ENCODE measurements at places on chromosomes 1 and 21. TPM values are rescaled to one million over a fixed set of nuclear protein-coding genes. Genes with fewer than 3 reads are reported as not detected.
A peak's percentile ranks its signal among the peaks of the same experiment; 100 is the strongest.

GRCh38 chr1:171817511-171818265, 23.6 kb upstream of the DNM3 start:
- no peak for DNase-seq

GRCh38 chr1:175427625-175428024, 235.0 kb upstream of the KIAA0040 start:
- DNase-seq = no peak

DNA sequence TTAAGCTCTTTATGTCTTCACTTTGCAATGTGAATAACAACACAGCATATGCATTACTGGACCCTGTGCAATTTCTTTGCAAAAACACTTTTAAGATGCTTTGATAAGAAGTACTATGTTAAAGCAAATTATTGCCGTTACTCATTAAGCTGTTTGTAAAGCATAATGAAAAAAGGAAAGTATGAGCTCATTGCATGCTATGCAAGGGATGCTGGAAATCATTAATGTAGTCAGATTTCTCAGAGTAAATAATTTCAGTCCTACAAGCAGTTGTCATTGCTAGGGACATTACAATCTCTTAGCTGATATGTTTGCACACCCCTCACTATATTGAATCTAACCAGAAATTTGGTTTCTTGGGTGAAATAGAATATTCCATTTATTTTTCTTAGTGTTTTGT, 982.5 kb upstream of the ADGRL2 start:
- DNase-seq = no peak

DNA sequence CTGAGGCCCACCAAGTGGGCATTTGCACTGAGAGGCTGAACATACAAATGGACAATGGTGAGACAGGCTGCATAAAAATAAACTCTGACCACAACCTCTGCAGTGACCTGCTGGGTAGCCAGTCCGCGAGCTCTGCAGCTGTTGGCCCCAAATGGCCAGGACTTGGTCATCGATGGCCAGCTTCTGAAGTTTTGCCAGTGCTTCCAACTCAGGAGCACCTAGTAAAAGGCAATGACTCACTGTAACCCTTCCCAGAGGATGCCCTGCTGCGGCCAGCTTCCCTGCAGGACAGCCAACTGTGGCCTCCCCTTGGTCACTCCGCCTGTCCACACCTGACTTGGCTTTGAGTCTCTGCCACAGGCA, 185.4 kb downstream of the DYRK1A start:
- no peak for DNase-seq

DNA sequence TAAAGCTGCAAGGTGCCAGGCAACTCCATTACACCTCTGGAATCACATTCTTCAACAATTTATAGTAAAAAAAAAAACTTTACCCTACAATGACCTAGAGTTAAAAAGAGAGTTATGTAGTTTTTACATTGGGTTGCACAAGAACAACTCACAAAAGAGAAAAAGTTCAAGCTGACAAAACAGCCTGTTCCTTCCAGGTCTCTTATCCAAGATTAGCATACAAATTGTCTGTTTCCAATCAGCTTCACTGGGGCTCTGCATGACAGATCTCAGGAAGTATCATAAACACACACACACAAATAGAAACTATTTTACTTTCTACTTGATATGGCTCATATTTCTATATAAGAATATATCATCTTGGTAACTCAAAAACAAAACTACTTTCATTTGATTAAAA, 154.6 kb downstream of the PCNX2 start:
- no peak for DNase-seq

- DNase-seq = no peak
Observed at GRCh38 chr1:21468599-21468998, 28.7 kb downstream of the NBPF3 start.

GRCh38 chr1:21077085-21077484, 99.6 kb downstream of the EIF4G3 start:
- no peak for DNase-seq

- no peak for DNase-seq
Observed at GRCh38 chr21:33975548-33976081, 60.0 kb upstream of the ATP5PO start.

- DNase-seq = no peak
Observed at GRCh38 chr1:200530623-200531261, 89.8 kb downstream of the KIF14 start.

DNA sequence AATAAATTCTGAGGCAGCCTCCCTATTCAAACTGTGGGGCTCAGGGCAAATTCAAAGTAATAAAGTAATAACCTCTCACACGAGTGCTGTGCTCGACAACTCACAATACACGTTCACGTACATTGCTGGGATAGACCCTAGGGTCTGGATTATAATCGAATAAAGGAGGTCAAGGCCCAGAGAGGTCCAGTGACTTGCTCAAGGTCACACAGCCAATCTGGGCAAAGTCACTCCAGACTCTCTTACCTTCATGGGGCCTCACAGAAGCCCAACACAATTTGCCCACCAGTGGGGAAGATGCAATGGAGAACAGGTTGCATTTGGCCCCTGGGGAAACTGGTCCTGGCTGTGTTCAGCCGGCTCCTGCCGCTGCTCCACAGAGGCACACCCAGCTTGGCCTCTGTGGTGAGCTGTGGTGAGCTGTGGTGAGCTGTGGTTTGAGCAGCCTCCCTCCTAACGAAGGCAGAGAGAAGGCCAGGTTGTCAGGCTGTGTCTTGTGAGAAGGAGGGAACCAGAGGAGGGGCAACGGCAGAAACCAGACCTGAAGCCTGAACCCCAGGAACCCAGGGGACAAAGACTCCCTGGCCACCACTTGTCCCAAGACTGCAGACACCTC, 35.1 kb downstream of the NUAK2 start:
- DNase-seq = no peak

- DNase-seq = no peak
Observed at GRCh38 chr1:245512181-245512888, 357.6 kb downstream of the KIF26B start.

GRCh38 chr1:86064899-86065298, 91.7 kb downstream of the COL24A1 start:
- no peak for DNase-seq

GRCh38 chr21:43866659-43867331, 1.8 kb downstream of the AGPAT3 start:
- DNase-seq = no peak

- DNase-seq = no peak
Observed at GRCh38 chr21:38081708-38082107, 165.5 kb upstream of the KCNJ6 start.

DNA sequence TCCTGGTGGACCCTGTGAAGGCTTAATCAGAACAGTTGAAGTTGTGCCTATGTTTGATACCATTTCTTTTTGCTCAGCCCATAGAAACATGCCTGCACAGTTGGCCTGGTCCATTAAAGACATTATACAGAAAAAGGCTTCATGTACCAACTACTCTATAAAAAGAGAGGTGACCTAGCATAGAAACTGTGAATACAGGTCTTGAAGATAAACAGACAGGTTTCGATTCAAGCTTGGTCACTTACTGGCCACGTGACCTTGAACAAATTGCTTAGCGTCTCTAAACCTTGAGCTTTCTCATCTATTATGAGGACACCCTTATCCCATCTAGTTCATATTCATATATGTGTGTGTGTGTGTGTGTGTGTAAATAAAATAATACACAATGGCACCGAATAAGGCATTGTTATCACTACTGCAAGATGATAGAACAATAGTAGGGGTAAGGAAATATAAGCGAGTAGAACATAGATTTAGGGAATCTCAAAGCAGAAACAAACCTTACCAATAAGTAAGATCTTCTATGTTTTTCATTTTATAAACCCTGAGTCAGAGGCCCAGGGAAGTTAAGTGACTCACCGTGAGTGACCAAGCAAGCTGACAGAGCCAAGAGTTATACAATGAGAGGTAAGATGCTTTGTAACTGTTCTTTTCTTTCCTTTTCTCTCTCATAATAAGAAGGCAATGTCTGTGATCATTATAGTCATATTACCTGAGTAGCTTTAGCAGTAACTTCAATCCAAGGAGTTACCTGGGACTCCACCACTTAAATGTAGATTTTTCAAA, 476.8 kb upstream of the DEPDC1 start:
- no peak for DNase-seq

- DNase-seq = peak; percentile 14
Observed at GRCh38 chr21:19608101-19608621, 1204.6 kb upstream of the TMPRSS15 start.

DNA sequence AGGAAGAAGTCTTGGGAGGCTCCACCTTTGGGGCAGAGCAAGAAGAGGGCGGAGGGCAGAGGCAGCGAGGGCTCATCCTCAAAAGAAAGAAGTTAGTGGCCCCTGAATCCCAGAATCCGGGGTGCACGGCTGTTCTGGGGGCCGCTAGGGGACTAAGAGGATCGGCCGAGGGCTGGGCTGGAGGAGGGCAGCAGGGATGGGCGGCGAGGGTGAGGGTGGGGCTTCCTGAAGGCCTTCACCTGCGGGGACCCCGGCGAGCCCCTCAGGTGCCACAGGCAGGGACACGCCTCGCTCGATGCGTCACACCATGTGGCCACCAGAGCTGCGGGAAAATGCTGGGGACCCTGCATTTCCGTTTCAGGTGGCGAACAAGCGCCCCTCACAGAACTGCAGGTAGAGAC, 23.9 kb downstream of the COL6A1 start:
- DNase-seq = no peak

- DNase-seq = no peak
Observed at GRCh38 chr1:88302843-88303486, 381.1 kb upstream of the PKN2 start.

GRCh38 chr1:110605901-110606656, at the start of gene KCNA2:
Gene KCNA2 (minus strand): TSS chr1:110606358. CDS start chr1:110604782, 1,576 bp downstream.
- DNase-seq = no peak

- peak; percentile 33 for DNase-seq
Observed at GRCh38 chr1:28359592-28360239, 9.8 kb upstream of the PHACTR4 start.

- peak; percentile 9 for DNase-seq
Observed at GRCh38 chr21:14773777-14774345, 227.7 kb upstream of the SAMSN1 start.

- no peak for DNase-seq
Observed at GRCh38 chr1:210248341-210248740, 15.7 kb downstream of the SERTAD4 start.

GRCh38 chr1:230267338-230268065, 158.6 kb downstream of the PGBD5 start:
- no peak for DNase-seq

GRCh38 chr1:27522432-27523336, 32.7 kb upstream of the WASF2 start:
- DNase-seq = no peak

DNA sequence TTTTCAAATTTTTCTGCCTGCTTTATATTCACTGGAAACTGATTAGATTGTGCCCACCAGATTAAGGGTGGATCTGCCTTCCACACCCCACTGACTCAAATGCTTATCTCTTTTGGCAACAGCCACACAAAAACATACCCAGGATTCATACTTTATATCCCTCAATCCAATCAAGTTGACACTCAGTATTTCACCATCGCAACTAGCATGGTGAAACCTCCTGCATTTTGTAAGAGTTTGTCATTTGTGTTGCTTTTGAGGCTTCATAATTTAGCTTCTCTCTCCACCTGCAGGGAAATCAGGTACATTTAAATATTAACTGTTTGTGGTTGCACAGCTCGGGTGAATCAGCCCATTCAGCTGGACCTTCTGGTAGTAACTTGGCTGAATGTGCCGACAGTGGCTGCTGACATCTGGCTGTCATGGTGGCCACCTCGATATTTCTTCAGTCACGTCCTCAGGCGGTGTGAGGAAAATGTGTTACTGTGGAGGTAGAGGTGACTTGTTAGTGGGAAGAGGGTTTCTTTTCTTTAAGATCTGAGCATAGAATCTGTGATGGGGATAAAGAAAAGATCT, 224.0 kb downstream of the PTBP2 start:
- no peak for DNase-seq

DNA sequence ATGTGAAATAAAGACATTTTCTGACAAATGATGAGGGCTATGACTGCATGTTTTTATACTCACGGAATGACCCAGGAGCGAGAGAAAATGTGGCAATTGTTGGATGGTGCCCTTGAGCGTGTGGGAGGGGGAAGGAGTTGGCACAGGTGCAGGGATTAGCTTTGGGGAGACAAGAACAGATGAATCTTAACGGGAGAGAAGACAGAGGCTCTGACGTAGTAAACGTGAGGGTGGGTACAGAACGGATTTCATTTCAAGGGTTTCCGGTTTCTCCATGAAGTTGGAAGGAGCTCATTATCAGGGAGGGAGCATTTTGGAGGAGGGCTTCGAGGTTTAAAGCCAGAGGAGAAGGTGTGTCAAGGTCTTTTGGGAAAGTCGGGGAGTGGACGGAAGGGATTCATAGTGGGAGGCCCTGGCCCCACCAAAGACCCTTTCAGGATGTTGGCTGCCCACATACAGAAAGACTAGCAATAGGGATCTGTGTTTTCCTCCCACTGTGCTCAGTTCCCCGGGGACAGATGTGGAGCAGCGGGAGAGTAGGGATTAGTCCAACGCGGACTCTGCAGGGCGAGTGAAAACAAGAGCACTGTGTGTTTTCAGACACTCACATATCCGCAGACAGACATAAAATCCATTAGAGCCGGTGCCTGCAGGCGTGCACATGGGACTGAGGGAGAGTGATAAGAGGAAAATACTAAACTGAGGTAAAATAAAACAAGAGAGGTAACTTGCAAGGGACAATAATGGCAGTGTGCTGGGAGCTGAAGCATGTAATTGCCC, 584.1 kb downstream of the AJAP1 start:
- no peak for DNase-seq

Gene METTL25B
- 33.0 TPM for polyA plus RNA-seq

Gene FCGR3A
- 1.6 TPM for polyA plus RNA-seq

Gene DYNLT4
- polyA plus RNA-seq = not detected

Gene WNT3A
- polyA plus RNA-seq = 0.22 TPM

Gene CD160
- polyA plus RNA-seq = 0.82 TPM

Gene AQP10
- polyA plus RNA-seq = not detected

Gene NOC2L
- 53.1 TPM for polyA plus RNA-seq

Gene ATAD3C
- polyA plus RNA-seq = 3.1 TPM

Gene ZNF593OS
- 1.2 TPM for polyA plus RNA-seq
